ENCODE measurements at places on chromosomes 11 and 22. TPM values are rescaled to one million over a fixed set of nuclear protein-coding genes. Genes with fewer than 3 reads are reported as not detected.

The VWCE gene
- 3.8 TPM for total RNA-seq

The RASL10A gene
- 0.45 TPM for total RNA-seq

The C22orf31 gene
- total RNA-seq: not detected

The ABCC8 gene
- total RNA-seq: 0.50 TPM

The DDI1 gene
- not detected for total RNA-seq

The NRGN gene
- 5.8 TPM for total RNA-seq

The MS4A6E gene
- total RNA-seq: not detected

The TRIM22 gene
- total RNA-seq: 177 TPM

The ADORA2A gene
- total RNA-seq: 14.1 TPM

The IRF7 gene
- total RNA-seq: 55.3 TPM

The GLYATL1 gene
- not detected for total RNA-seq
